Ureter (tissue), 1 donor: ENCODE measurements at places on chromosomes 3 and 15.

GRCh38 chr15:98085003-98085639, 124.6 kb downstream of the ARRDC4 start:
- peak; percentile 62 for DNase-seq

DNA sequence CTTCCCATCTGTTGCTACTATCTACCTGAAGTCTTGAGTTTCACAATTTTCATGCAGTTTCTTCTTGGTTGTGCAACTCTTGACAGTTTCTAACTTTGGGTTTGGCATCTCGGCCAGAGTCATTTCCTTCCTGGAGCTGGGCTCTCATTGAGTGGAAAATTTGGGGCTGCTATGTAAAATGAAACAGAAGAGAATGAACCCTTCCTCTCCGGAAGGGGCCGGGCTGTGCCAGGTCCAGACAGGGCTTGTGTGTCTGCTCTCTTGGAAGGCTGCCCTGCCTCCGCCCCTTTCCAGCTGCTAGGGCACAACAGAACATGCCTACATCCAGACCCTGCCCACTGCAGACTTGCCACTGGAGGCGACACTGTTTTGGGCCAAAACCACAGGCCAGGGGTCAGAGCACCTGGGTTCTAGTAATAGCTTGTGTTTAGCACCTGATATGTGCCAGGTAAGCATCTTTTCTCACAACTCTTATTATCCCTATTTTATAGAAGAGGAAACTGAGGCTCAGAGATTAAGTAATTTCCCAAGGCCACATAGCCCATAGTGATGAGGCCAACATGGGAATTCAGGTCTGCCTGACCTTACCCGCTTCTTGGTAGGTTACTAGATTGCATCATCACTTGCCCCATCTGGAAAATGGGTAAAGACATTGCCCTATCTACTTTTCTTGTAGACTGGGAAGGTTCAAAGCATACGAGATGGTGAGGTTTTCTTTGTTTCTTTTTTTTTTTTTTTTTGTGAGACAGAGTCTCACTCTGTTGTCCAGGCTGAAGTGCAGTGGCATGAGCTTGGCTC, 25.0 kb downstream of the IRAK2 start:
- DNase-seq, result peak; percentile 93

DNA sequence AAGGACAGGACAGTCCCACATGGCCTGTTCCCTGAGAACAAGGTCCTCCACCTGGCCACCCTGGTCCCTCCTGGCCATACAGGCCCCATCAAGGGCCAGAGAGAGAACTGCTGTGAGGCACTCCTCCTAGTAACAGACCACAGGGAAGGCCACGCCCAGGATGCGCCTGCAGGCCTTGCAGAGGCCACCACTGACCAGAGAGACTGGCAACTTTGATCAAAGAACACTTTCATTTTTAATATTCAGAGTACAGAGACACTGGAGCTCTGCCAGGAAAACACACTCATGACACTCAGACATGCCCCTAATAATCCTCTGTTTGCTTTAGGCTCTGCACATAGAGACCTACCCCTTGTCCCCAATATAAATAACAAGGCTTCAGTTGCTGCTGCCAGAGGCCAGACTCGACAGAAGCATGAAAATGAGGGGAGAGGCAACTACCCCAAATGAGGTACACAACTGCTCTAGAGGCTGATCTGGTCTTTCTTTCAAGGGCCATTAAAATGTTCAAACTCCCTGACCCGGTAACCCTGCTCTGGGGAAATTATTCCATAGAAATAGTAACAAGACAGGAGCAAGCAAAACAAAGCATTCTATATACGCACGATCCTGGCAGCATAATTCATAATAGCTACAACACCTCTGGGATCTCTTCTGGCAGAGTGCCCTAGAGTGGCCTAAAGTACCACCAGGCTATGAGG, 44.8 kb downstream of the CCDC12 start:
- DNase-seq, result no peak

GRCh38 chr3:117939425-117940027, 1095.1 kb downstream of the IGSF11 start:
- no peak for DNase-seq

- no peak for DNase-seq
Measured at GRCh38 chr3:101999177-101999779, 150.0 kb downstream of the NFKBIZ start.

GRCh38 chr3:57048052-57048671, 12.3 kb upstream of the SPATA12 start:
- DNase-seq, result peak; percentile 47

DNA sequence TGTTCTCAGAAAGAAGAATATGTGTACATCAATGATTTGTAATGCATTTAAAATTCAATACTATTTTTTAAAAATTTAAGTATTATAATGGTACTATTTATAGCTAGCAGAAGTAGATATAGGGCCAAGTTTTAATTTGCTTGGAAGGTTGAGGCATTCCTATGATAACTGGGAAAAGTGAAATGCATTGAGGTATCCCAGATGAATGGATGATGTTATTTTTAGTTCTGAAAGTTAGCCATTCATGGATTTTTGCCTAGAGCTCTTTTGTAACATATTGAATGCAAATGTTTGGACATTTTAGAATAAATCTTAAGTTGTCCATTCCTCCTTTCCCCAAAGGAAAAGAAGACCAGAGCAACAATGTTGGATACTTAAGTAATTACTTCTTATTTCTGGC, 47.6 kb downstream of the GAP43 start:
- DNase-seq, result no peak

DNA sequence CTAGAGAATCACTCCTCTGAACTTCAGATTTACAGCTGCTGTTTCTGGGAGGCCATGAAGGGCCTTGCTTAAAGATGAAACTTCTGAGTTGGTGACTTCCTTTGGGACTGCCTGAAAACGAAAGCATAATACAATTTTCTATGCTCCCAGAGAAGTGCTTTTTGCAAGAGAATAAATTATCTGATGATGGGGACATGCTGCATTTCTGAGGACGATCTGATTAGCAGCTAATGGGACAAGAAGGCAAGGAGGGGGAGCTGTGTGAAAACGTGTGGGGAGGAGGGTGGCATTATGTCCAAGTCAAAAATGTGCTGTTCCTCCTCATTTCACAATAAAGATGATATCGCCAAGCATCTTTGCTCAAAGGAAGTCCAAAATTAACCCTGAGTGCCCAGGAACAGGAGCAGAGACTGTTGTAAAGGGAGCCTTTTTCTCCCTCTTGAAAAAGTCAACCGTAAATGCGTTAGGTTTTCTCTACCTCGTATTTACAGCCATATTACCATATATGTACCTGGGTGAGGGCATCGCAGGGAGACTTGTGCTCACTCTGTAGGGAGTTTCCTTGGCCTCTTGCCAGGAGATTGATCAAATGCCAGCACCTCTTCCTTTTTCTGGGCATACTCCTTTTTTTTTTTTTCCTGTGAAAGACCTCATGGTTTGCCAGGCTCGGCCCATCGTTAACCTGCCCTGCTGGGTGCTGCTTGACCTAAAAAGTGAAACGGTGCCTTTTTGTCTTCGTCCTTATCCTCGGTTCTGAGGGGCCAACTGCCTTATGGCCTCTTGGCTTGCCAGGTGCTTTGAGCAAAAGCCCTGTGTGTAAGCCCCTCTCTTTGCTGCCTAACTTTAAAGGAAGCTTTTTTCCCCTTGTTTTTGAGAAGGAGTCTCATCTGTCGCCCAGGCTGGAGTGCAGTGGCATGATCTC, 11.5 kb downstream of the ITPR1 start:
- peak; percentile 79 for DNase-seq

DNA sequence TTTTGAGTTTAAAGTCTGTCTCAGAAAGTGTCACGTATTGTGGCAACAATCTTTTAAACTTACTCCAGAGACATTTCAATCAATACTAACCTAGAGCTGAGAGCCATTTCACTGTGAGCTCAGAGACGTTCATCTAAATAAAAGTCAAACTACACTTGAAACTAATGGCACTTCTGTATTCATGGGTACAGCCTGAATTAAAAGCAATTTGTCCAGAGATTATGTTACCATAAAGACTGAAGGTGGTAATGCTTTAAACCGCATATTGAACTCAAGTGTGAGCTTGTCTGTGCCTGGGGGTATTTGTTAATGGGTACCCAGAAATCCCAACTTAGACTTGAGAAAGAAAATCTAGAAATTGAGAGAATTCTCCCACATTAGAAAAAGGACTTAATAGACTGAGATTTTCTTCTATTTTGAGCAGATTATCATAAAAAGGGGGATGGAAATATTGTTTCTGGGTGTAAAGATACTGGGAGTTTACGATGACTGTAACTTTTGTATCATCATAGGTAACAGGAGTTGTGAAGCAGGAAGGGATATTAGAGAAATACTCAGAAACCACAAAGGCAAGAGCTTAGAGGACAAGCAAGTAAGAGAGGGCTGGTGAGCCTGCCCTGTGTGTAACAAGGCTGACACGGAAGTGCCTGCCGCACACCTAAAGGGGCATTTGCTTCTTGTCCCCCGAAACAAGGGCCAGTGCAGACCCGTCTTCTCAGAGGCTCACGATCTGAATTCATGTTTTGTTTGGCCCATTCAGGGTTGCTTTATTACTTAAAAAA, 36.9 kb downstream of the LRIG1 start:
- no peak for DNase-seq

GRCh38 chr3:12114251-12114650, 44.5 kb downstream of the TIMP4 start:
- DNase-seq, result no peak

DNA sequence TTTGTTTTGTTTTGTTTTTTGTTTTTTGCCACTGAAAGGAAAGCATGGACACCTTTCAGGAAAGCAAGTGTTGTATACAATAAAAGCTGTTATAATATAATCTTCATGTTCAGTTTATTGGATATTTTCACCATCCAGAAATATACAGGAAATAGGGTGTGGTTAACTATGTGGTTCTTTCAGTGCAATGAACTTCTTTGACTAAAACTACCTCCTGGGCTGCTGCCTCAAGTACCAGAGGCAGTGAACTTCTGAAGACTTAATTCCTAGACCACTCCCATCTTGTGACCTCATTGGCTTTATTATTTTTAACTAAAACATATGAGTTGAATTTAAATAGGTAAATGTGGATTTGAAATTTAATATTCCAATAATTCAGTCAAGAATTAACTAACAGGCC, 27.1 kb upstream of the TBL1XR1 start:
- DNase-seq, result no peak

DNA sequence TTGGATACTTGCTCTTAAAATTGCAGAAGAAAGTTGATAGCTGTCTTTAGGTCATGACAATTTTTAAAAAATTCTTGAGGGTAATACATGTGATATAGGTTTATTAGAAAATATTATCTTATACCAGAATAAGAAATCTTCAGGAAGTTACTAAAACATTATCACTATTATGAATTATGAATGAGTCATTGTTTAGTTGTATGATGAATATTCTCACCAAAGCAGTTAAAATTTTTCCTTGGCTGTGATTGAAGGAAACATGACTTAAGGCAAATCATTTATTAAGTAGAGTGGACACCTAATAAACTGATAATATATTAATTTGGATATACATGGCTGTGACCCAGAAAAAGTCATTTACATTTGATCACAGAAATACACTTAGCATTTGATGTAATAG, 30.1 kb downstream of the APPL1 start:
- no peak for DNase-seq

DNA sequence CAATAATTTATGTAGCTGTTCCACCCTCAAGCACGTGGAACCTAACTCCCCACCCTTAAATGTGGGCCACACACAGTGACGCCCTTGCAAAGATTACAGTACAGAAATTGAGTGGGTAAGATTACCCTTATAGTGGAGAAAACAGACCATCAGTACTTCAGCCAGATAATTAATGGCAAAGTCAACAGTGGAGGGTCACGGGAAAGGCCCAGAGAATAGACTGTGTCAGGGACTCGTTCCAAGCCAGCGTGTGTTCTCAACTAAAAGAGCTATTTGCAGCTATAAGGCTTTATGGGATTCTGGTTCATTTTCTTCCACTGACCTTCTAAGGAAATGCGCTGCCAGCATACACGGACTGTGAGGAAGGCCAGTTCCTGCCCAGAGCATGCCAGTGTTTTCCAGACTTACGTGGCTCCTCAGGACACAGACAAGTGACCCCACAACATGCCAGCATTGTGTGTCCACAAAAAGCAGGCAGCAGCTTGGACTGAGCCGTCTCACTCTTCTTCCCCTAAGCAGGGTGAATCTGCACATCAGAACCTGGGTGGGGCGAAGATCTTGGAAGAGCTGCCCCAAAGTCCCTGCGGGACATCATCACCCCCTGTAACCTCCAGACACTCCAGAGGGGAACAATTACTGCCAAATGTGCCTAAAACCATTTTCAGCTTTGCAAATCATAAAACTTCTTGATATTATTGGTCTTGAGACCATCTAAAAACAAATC, 428.5 kb downstream of the OCA2 start:
- no peak for DNase-seq

- DNase-seq, result no peak
Measured at GRCh38 chr3:49898991-49899390, 4.7 kb downstream of the MST1R start.

GRCh38 chr3:29503958-29504357, 223.1 kb downstream of the RBMS3 start:
- no peak for DNase-seq

DNA sequence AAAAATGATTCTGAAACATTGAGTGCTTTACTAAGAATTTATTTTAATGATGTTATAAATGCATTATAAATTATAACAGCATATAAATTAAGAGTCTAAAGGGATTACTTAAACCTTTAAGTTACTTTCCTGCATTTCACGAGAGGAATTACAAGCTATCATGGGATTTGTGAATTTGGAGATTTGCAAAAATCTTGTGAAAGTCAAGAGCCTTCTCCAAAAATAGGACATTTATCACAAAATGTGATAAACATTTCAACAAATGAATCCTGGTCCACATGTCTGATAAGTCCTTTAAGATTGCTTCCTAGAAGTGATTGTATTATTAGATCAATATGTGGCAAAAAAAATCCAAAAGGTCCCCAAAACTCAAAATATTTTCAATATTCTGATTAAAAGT, 154.5 kb downstream of the ATP8B4 start:
- no peak for DNase-seq

- no peak for DNase-seq
Measured at GRCh38 chr3:105139881-105140560, 226.7 kb upstream of the ALCAM start.
